Stimulated activated CD4-positive, alpha-beta T cell treated with anti-CD3 and anti-CD28 coated beads, Interleukin-12 subunit alpha, Interleukin-12 subunit beta, amount 100 ng/mL, for 4 hours (primary cell): ENCODE measurements at places on chromosomes 11 and 22.

DNA sequence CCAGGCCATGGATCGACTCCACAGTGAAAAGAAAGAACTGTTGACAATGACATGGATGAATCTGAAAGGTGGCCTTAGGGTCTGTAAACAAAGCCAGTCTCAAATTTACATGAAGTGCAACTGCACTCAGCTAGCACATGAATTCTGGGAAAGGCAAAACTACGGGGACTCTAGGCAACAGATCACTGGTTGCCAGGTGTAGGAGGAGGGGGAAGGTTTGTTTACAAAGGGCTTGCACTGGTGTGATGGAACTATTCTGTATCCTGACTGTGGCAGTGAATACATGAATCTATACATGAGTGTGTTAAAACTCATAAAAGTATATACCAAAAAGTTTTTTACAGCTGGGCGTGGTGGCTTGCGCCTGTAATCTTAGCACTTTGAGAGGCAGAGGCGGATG lies 27.3 kb downstream of the ALX4 start:
- no peak for DNase-seq

GRCh38 chr22:17780116-17780740 lies 6.0 kb upstream of the BID start:
- DNase-seq: no peak

- DNase-seq: no peak
These were observed 121.2 kb downstream of the C11orf58 start for GRCh38 chr11:16859651-16860050.

DNA sequence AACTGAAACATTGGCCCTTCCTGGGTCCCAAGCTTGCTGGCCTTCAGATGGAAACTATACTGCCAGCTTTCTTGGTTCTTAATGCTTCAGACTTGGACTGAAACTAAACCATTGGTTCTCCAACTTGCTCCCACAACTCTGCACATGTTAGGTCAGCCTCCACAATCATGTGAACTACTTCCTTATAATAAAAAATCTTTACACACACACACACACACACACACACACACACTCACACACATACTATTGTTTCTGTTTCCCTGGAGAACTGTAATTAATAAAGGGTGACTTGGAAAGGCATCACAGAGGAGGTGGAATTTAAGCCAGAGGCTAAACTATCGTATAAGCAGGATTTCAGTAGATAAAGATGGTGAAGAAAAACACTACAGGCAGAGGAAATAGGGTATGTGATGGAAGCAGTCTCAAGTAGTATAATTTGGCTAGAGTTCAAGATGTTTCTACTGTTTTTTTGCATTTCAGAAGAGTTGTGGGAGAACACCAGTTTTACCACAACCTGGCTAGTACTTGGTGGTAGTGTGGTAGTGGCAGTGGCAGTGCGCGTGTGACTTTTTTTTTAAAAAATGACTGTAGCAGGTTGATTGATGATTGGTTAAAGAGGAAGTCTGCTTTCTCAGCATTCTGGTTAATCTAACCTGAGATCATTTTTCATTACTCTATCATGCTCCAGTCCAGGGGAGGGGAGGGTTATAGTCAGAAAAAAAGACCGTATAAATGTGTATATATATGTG lies 70.1 kb downstream of the PDE3B start:
- DNase-seq: no peak

DNA sequence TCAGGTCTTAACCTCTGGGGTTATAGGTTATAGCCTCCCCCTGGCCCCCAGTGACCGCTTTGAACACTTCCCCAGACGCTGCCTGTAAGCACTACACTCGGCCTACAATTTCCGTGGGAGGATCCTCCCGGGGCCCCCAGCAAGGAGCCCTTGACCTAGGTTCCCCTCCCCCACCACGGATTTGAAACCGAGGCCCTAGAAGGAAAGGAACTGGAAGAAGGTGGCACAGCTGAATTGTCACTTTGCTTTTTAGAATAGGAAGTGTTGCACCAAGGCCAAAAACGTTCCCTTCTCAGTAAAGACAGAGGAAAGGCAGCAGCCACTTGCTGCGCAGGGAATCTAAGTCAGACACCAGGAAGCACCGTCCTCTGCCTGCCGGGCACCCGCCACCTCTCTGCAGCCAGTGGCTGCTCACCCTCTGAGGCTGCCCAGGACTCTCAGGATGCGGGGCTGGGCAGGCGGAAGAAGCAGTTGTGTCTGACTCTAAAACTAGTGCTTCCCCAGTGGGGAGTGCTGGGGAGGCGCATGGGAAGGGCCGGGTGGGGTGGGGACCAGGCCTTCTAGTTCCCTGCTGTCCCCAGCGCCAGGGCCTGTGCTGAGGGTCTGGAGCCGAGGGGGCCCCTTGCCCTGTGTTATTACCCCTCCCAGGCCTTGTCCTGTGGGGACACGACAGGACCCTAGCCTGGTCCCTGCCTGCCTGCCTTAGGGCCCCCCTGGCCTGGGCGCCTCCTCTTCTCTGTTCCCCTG lies 7.9 kb upstream of the FLRT1 start:
- no peak for DNase-seq

DNA sequence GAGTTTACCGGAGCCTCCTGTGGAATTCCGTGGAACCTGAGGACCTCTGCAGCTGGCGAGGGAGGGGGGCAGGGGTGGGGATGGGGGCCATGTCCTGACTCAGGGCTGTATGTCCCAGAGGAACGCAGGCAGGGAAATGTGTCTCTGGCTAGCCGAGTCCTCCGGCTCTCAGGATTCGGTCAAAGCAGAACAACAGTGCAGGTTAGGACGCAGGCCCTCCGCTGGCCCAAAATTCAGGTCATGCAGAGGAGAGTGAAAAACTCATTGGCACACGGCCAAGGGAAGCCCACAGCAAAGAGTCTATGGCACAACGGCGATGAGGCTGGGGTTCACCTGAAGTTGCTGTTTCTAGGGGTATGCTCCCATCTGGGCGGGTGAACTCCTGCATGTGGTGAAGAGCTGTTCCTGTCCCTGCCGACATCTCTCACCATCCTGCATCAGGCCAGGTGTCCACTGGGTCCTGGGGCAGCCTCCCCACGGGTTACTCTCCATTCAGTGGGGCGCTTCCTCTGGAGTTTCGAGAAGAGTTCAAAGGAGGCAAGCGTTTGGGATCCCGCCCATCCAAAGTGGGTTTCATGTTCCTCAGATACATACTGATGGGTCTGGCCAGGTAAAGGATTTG lies 1055.3 kb downstream of the BRD1 start:
- no peak for DNase-seq
